ENCODE measurements at places on chromosomes 7 and 10. TPM values are rescaled to one million over a fixed set of nuclear protein-coding genes. Genes with fewer than 3 reads are reported as not detected.

PLEKHA1 gene
- total RNA-seq, result 21.3 TPM

NPFFR1 gene
- not detected for total RNA-seq

NODAL gene
- not detected for total RNA-seq

ELN gene
- total RNA-seq, result 0.13 TPM

HMX2 gene
- not detected for total RNA-seq

JCAD gene
- 11.2 TPM for total RNA-seq

RBP3 gene
- total RNA-seq, result not detected

SLC26A5 gene
- not detected for total RNA-seq

HOXA2 gene
- 0.97 TPM for total RNA-seq

RARRES2 gene
- not detected for total RNA-seq

MRLN gene
- total RNA-seq, result not detected

FGFBP3 gene
- total RNA-seq, result 2.7 TPM

AKR1C3 gene
- 1,261 TPM for total RNA-seq

SPAM1 gene
- not detected for total RNA-seq

TASOR2 gene
- total RNA-seq, result 39.4 TPM

CADPS2 gene
- total RNA-seq, result 0.09 TPM

FAM25C gene
- not detected for total RNA-seq

All from A549 treated with GW870086 at 1 μM for 4 hours (cell line).